ENCODE measurements at places on chromosomes 1 and 21.

GRCh38 chr1:197480446-197480845 is 212.4 kb downstream of the CRB1 start:
- DNase-seq: no peak

DNA sequence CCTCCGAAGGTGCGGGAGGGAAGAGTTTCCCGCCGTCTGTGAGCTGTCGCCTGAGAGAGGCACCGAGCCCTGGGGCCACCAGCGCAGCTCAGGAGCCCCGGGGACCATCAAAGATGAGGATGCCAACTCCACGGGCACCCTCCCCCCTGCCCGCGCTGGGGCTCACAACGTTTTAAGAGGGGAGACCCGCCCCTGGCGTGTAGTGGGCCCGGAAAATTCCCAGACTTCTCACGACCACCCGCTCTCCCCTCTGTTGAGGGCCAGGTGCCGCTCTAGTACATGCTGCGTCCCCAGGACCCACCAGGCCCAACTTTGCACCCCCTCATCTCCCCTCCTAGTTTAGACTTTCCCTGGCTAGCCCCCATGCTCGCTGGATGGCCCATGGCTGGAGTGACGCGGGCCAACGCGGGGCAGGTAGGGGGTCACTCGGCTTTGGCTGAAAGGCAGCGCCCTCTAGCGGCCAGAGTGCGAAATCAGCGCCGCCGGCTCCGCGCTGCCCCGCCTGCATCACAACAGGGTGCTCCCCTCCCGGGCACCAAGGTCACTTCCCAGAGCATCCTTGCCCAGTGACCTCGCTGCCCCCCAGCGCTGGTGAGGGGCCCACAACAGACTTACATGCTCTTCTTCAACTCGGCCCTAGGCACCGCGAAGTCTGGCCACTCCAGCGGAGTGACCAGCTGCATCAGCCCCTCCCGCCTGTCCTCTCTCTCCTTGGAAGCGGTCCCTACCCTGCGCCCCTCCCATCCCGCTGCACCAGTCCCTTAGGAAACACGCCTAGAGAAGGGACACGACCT is 1.8 kb downstream of the CD160 start:
- peak; percentile 7 for DNase-seq

- DNase-seq: no peak
Observed at GRCh38 chr1:86487131-86487810, 18.5 kb downstream of the CLCA1 start.

GRCh38 chr1:231720652-231721325 is 94.2 kb downstream of the DISC1 start:
- DNase-seq: no peak

DNA sequence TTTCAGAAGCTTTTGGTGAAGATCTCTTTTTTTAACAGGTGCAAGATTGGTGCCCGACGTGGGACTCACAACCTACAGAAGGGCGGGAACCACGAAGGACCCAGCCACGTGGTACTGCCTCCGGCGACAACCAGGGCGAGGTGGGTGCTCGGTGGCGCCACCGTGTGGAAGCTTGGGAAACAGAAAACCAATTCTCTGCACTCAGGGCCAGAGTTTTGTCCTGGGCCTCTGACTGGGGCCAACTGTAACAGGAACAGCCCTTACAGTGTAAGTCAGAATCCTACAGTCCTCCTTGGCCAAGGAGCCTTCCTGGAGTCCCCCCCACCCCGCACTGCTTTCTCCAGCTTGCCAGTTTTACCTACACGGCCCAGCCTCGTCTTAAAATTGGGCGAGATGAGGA is 11.6 kb upstream of the S100A7A start:
- no peak for DNase-seq
